Uterus (tissue), 4 donors: ENCODE measurements at places on chromosomes 5 and 9.

GRCh38 chr5:10555277-10555684, 8.6 kb upstream of the ANKRD33B start:
- no peak overlapping the region for H3K4me3 ChIP-seq
- no peaks in the 10 kb centered on the region for H3K4me1 ChIP-seq
- no peaks in the 10 kb centered on the region for H3K27me3 ChIP-seq
- DNase-seq = no peak
- H3K27ac ChIP-seq = no peak overlapping the region

DNA sequence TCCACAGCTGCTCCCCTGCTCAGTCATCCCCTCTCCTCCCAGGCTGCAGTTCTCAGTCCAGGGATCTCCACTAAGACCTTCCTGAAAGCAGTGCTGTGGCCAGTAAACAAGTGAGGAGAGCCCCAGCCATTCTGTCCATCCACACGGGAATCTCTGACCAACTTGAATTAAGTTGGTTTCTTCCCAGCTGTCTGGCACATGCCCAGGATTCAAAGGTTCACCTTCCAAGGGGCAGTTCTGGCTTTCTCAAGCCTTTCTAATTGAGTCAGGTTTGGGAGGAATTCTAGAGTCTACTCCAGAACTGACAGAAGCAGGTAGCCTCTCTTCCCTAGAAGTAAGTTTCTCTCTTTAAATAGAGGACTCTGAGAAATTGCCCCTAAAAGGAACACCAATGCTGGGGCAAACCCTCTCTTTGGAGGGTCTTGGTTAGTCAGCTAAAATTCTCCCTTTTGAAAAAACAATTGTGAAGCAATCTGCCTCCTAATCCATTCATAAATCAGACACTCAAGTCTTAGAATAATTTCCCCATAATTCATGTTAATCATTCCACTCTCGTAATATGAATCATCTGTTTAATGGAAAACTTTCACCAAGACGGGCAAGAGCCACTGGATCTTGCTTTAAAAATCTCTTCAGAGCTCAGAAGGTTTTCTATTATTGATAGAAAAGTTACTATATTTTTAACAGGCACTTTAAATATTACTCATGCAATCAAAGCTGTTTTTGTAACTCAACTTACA, 133.8 kb downstream of the SPOCK1 start:
- H3K27me3 ChIP-seq = no peaks in the 10 kb centered on the region
- no peak overlapping the region for H3K4me3 ChIP-seq
- H3K4me1 ChIP-seq = no peaks in the 10 kb centered on the region
- no peak for DNase-seq

DNA sequence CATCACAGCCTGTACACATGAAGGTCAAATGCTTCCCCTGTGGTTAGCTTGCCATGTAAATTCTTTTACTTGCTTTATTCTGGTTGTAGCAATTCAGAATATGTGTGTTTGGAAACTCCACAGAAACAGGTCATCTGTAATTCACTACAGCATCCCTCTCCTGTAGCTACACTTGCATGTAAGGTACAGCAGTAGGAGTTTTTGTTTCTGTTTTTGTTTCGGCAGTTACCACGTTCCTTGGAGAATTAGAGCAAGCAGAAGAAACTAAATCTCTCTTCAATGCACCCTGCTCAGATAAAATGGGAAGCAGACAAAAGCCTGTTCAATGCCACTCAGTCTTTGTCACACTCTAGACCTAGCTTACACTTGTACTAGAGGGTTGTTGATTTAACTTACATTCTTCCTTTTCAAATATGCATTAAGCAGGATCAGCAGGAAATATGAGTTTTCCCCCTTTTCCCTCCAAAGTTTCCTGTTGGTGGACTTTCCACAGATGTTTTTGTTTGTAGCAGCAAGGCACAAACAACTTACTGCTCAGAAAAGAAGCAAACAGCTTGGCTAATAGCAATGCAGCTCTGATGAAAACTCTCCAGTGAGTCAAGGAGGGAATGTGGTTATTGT, 80.9 kb downstream of the YIPF5 start:
- DNase-seq = no peak
- no peak overlapping the region for H3K4me3 ChIP-seq
- no peaks in the 10 kb centered on the region for H3K27me3 ChIP-seq
- no peaks in the 10 kb centered on the region for H3K36me3 ChIP-seq
- H3K4me1 ChIP-seq = no peaks in the 10 kb centered on the region

- no peaks in the 10 kb centered on the region for H3K4me1 ChIP-seq
- DNase-seq = no peak
- H3K4me3 ChIP-seq = no peak overlapping the region
- H3K27ac ChIP-seq = no peak overlapping the region
- H3K36me3 ChIP-seq = no peaks in the 10 kb centered on the region
Measured at GRCh38 chr9:72649127-72649442, 127.7 kb downstream of the TMC1 start.

DNA sequence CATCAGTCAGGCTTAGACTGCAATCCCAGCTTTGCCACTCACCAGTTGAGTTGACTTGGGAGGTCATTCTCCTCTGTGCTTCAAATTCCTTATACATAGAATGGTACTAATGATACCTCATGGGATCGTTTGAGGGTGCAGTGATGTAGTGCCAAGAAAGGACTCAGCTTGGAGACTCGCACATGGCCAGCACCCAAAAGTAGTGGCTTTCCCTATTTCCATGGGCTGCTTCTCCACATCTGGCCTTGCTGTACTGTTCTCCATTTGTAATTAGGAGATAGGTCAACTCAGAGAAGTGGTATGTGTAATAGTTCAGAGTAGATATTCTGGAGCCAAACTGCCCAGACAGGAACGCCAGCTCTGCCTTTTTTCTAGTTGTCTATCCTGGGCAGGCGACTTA, 5.5 kb downstream of the CCL19 start:
- DNase-seq = no peak
- no peaks in the 10 kb centered on the region for H3K4me1 ChIP-seq
- no peak overlapping the region for H3K4me3 ChIP-seq
- no peaks in the 10 kb centered on the region for H3K36me3 ChIP-seq
- no peaks in the 10 kb centered on the region for H3K27me3 ChIP-seq
- H3K27ac ChIP-seq = no peak overlapping the region

- H3K27ac ChIP-seq = no peak overlapping the region
- H3K4me3 ChIP-seq = no peak overlapping the region
- no peaks in the 10 kb centered on the region for H3K36me3 ChIP-seq
- H3K27me3 ChIP-seq = no peaks in the 10 kb centered on the region
- peaks cover 4% of the 10 kb centered on the region for H3K4me1 ChIP-seq
Measured at GRCh38 chr9:135865531-135865930, 41.8 kb downstream of the CAMSAP1 start.

DNA sequence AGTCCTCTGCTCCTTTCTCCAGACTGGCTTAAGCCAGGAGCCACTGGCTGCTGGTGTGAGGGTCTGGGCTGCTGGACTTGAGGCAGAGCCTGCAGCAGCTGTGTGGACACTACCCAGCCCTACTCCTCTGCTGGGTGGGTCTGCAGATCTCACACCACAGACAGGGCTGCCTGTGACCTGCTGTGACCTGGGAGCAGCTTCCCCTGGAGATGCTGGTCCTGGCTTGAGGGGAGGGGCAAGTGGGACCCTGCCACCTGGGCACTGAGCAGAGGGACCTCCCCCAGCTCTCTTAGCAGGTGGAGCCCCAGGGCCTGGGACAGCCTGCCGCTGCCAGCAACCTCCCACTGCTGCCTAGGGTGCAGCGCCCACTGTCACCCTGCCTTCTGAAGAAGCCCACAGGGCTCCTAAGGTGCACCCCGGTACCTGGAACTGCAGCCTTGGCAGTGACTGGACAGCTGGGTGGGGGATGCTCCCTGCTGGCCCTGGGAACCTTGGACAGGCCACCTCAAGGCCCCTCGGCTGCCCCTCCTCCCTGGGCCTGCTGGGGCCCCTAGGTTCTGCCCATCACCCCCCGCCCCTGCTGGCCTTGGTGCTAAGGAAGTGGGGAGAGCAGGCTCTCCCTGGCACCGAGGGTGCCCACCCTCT, 9.1 kb downstream of the CACFD1 start:
- no peaks in the 10 kb centered on the region for H3K36me3 ChIP-seq
- no peaks in the 10 kb centered on the region for H3K4me1 ChIP-seq
- H3K27me3 ChIP-seq = no peaks in the 10 kb centered on the region

GRCh38 chr5:75053304-75054133, 1.2 kb upstream of the GCNT4 start:
- peak; percentile 44 for DNase-seq
- peaks cover 9% of the 10 kb centered on the region for H3K4me1 ChIP-seq
- peak overlapping the region; percentile 93 for H3K27ac ChIP-seq
- no peaks in the 10 kb centered on the region for H3K27me3 ChIP-seq
- H3K36me3 ChIP-seq = no peaks in the 10 kb centered on the region

DNA sequence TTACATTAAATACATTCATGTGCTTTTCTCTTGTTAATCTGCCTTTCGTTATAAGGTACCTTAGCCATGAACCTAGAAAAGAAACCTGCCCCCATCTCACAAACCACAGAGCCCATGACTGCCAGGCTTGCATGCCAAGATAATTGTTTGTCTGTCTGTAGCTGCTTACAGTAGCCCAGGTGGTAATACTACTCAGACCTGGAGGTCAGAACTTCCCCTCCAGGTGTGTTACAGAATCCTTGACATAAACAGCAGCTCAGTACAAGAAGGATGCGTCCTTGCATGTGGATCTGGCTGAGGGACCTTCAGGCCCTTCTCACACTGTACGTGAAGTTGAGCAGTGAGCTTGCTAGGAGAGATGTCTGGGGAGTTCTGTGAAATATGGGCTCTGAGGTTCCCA, 291.4 kb downstream of the CSNK1G3 start:
- H3K4me1 ChIP-seq = no peaks in the 10 kb centered on the region
- H3K4me3 ChIP-seq = no peak overlapping the region
- H3K27me3 ChIP-seq = no peaks in the 10 kb centered on the region
- no peak overlapping the region for H3K27ac ChIP-seq
- DNase-seq = no peak

DNA sequence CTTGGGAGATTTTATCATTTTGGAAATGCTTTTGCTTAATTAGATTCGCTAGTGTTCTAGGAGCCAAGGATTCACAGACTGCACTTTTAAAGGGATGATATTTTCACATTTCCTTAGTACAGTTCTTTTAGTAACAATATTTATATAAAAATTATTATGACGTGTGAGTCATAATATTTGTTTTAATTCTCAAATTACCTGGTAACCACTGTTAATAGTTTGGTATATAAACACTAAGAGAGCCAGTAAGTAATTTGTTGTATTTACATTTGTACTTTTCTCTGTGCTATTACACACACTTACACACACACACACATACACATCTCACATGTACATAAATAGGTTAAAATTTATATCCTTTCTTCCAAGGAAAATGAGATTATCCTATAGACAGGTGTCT, 58.8 kb upstream of the RAD23B start:
- no peak overlapping the region for H3K4me3 ChIP-seq
- DNase-seq = no peak
- H3K27me3 ChIP-seq = no peaks in the 10 kb centered on the region
- no peaks in the 10 kb centered on the region for H3K36me3 ChIP-seq

- H3K4me3 ChIP-seq = no peak overlapping the region
- H3K27me3 ChIP-seq = no peaks in the 10 kb centered on the region
- no peaks in the 10 kb centered on the region for H3K36me3 ChIP-seq
- no peak for DNase-seq
- no peaks in the 10 kb centered on the region for H3K4me1 ChIP-seq
- no peak overlapping the region for H3K27ac ChIP-seq
Measured at GRCh38 chr5:81579262-81579924, 171.5 kb downstream of the SSBP2 start.

GRCh38 chr5:111641533-111642233, 115.3 kb downstream of the NREP start:
- H3K4me1 ChIP-seq = no peaks in the 10 kb centered on the region

DNA sequence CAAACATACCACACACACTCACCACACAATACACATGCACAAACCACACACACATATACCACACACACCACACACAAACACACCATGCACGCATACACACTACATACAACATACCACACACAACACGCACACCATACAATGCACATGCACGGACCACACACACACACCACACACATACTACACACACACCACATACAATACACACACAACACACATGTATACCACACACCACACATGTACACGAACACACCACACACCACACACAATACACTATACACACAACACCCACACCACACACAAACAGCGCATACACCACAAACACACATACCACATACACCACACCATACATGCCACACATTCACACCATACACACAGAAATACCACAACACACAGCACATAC, 480.3 kb downstream of the DIRAS2 start:
- no peaks in the 10 kb centered on the region for H3K36me3 ChIP-seq
- H3K27ac ChIP-seq = no peak overlapping the region
- DNase-seq = no peak
- H3K27me3 ChIP-seq = no peaks in the 10 kb centered on the region

DNA sequence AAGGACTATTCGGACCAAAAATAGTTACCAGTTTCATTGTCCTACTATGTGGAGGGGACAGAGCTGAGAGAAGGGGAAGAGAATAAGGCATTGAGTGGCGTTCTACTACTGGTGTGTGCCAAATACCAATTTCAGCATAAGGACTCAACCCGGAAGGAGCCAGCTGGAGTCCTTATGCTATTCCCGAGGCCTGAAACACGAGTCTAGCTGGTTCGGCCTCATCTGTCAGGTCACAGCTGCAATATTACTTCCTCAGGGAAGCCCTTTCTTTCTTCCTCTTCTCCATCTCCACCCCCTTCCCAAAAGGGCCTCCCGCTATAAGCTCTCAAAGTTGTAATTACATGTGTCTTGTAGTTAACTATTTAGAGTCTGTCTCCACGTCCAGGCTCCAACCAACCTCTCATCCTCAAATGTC, 20.5 kb upstream of the FER start:
- no peaks in the 10 kb centered on the region for H3K27me3 ChIP-seq
- peak; percentile 17 for DNase-seq
- H3K27ac ChIP-seq = peak overlapping the region; percentile 92
- H3K4me1 ChIP-seq = no peaks in the 10 kb centered on the region
- no peaks in the 10 kb centered on the region for H3K36me3 ChIP-seq

- no peak overlapping the region for H3K4me3 ChIP-seq
- H3K36me3 ChIP-seq = no peaks in the 10 kb centered on the region
- H3K27ac ChIP-seq = no peak overlapping the region
Measured at GRCh38 chr9:133729617-133730281, 8.4 kb downstream of the SARDH start.

DNA sequence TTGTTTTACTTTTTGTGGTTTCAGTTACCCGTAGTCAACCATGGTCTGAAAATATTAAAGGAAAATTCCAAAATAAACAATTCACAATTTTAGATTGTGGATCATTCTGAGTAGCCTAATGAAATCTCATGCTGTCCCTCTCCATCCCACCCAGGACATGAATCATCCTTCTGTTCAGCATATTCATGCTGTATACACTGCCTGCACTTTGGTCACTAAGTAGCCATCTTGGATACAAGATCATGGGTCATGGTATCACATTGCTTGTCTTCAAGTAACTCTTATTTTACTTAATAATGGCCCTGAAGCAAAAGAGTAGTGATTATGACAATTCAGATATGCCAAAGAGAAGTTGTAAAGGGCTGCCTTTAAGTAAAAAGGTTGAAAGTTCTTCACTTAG, 536.5 kb upstream of the ACO1 start:
- H3K27ac ChIP-seq = no peak overlapping the region
- no peak for DNase-seq
- H3K4me1 ChIP-seq = no peaks in the 10 kb centered on the region
- H3K4me3 ChIP-seq = no peak overlapping the region
- H3K36me3 ChIP-seq = no peaks in the 10 kb centered on the region
